ENCODE measurements at places on chromosomes 16 and 17.
A peak's percentile ranks its signal among the peaks of the same experiment; 100 is the strongest.

GRCh38 chr16:4892361-4893102 is 44.4 kb downstream of the PPL start:
- no peak for DNase-seq

GRCh38 chr17:10073941-10074340 is 124.5 kb downstream of the GAS7 start:
- no peak for DNase-seq

GRCh38 chr16:77594799-77595596 is 127.3 kb upstream of the NUDT7 start:
- DNase-seq: no peak

- peak; percentile 89 for DNase-seq
These were observed at the start of gene SLC25A10 for GRCh38 chr17:81711814-81712467. Gene SLC25A10 (plus strand): TSS chr17:81712284. CDS start chr17:81712427, 143 bp downstream.
